GOT3 (cell line): ENCODE measurements at places on chromosomes 12 and 14.

DNA sequence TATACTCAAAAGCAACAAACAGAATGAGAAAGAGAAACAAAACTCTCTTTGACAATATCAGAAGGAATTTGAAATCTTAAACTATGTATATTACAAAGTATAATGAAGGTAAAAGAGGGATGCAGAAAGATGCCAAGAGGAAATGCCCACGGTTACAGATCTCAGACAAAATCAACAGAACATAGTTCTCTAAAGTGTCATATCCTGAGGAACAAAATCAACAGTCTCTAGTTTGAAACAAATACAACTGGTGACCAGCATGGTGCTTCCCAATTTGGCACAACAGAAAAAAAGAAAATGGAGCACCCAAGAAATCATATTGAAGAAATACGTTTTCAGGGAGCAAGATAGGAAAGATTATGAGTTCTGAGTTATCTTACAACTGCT lies 116.5 kb downstream of the METTL25 start:
- no peak for DNase-seq

- no peak for DNase-seq
These were observed 251.8 kb downstream of the APAF1 start for GRCh38 chr12:98896938-98897337.

DNA sequence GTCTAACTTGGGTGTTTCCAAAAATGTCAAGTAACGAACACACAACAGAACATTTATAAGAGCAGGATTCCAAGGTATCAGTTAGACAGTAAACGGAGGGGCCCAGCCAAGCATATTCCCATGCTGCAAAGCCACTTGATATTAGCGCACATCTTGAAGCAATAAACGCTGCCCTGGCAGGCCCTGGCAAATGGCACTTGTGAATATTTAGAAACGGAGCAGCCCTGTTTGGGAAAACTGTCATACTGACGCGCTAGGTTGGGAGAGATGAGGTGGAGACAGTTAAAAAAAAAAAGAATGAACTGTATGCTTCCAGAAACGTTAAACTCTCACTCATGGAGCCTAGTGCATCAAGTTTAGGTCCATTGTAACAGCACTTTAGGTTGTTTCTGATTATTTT lies 9.3 kb downstream of the DGLUCY start:
- DNase-seq, result no peak

DNA sequence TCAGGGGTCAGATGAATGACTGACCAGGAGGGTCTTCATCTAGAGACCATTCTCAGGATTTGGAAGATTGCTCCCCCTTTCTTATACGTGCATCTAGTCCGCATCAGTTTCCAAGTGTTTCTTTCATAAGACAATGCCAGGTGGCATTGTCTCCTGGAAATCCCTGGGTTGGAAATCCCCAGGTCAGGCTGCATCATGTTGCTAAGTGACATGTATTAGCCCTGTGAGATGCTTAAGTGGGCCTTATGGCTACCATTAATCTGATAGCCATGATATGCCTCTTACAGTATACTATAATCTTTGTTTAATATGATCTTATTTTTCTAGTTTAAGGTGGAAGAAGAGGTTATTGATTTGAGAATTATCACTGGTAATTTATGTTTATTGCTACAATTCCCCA lies 92.8 kb downstream of the DIO3 start:
- DNase-seq, result no peak

DNA sequence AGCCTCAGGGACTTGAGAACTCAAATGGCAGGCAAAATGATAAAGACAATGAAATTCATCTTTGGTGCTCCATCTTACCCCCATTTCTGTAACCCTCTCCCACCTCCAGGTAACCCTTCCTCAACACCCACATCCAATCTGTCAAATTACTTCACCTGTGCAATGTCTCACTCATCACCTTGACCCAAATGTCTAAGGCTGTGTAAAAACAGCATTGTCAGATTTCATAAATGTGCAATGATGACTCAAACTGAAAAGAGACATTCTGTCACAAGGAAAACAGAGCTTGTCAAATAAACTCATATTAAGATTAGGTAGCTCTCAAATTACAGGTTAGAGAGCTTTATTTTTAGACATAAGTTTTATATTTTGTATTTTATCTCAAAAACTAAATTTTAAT lies 19.9 kb upstream of the COCH start:
- DNase-seq, result no peak

DNA sequence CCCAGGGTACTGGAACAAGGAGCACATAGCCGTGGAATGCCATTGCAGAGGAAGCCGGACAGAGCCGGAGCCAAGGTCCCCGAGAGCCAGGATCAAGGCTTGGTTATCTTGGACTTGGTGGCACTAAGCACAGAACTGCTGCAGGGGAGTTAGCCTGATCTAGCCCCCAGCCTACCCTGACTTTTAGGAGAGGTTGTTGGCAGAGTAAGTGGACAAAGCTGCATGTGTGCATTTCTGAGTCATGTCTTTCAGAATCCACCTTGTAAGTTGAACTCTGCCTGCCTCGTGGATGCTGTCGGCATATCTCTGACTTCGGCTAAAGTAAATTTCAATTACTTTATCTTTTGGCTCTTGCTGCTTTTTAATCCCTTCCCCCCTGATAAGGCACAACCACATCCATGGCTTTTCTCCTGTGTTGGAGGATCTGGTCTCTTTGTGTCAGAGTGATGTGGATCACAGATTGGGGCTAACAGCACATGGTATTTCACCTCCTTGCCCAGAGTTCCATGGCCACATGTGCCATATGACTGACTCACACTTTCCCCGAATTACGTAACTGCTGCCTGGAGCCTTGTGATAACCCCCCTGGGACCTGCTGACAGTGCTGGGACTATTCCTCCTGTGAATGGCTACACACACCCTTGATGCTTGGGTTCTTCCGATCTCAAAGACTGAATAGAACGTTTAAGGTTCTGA lies 240.3 kb downstream of the EMP1 start:
- DNase-seq, result no peak

GRCh38 chr12:78420991-78421390 lies 443.6 kb upstream of the SYT1 start:
- no peak for DNase-seq

GRCh38 chr12:38625306-38625705 lies 280.1 kb downstream of the CPNE8 start:
- DNase-seq, result no peak

DNA sequence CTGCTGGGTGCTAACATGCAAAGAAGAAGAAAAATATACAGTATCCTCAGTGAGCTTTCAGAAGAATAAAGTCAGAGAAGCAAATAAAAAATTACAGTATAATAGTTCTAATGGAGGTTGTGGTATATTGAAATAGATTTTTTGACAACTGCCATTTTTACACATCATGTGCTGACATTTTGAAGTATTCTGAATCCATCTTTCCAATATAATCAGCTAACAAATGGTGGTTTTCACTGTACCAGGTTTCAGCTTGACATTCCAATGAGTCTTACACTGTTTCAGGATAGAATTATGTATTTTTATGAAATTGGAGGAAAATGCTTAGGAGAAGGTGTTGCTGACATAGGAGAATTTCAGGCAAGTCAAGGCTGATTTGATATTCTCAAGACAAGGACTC lies 26.3 kb upstream of the TBC1D30 start:
- no peak for DNase-seq

DNA sequence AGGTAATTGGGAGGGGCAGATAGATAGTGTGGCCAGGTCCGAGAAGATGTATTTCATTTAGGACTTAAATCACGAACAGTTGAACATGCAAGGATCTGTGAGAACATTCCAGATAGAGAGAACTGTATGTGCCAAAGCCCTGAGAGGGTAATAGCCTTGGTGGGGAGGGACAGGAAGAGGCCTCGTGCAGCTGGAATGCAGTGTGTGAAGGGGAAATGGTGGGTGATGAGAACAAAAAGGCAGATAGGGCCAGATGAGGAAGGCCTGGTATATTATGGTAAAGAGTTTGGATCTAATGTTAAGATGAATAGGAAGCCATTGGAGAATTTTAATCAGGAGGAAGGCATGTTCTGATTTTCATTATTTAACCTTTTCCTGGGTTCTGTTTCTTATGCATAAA lies 136.3 kb downstream of the TPH2 start:
- no peak for DNase-seq

DNA sequence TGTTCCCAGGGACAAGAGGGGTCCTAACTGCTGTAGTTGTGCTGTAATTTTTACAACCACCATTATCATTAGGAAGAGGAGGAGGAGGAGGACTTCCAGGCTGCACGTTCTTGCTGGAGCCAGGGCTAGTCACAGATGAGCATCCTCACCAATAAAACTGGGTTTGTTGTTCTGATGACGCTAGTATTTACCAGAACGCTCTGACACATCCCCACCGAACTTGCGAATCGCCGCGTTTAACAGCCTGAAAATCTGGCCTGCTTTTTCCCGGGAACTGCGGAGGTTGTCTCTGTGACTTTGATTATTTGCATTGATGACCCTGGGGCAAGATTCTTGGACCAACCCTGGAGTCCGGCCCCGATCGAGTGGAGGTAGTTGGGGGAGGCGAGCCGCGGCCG lies 10.2 kb downstream of the TBX5 start:
- no peak for DNase-seq

DNA sequence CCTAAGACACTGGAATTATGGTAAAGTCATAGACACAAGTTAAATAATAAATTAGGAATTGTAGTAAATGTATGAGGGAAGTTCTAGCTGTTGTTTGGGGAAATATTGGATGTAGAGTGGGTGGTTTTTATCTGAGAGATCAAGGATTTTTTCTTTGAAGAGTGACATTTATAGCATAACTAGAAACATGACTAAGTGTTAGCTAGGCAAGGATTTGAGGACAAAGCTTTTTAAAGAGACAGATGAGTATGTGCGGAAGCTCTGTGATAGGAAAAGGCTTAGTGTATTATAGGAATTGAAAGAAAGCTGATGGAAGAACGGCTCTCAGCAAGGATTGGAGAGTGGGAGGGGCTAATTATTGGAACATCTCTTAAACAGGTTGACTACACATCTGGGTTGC lies 24.5 kb downstream of the PDZRN4 start:
- no peak for DNase-seq

GRCh38 chr12:126734710-126735109 lies 1532.3 kb upstream of the TMEM132C start:
- DNase-seq, result no peak

DNA sequence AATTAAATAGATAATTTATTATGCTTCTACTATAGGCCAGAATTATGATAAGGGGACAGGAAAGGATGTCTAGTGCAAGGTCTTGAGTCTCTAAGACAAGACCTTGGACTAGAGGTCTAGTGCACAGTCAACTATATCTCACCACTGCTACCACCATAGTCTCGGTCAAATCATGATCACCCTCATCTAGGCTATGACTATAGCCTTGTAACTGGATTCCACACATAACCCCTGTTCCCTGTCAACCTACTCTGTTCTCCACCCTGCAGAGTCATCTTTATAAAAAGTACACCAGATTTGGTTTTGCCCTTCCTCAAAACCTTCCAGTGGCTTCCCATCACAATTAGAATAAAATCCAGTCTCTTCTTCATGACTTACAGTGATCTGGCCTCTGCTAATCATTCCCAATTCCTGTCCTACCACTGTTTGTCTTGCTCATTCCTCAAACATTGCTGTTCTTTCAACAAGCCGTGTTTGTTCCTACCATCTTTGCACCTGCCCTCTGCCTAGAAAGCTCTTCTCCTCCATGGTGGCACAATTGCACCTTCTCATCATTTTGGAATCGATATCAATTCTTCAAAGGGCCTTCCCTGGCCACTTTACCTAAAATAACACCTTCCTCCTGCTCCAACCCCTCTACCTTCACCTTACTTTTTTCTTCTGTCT lies 169.4 kb downstream of the FOXN3 start:
- no peak for DNase-seq

DNA sequence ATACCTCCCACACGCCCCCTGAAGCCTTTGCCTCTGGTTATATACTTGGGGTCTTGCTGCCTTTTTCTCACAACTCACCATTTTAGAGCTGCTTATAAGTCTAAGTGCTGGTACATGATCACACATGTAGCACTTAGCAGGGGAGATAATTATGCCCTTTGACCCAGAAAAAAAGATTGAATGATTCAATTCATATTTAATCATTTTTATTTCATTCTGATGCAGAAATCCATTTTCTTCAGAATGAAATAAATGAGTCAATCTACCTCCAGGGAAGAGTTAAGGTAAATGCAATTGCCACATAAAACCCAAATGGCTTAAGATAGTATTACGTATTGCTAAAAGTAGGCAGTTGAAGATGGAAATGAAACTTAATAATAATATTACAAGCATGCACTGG lies 414.6 kb upstream of the PRICKLE1 start:
- DNase-seq, result no peak

GRCh38 chr12:122035292-122035691 lies 13.6 kb downstream of the BCL7A start:
- DNase-seq, result no peak

- no peak for DNase-seq
These were observed 218.3 kb upstream of the CPNE8 start for GRCh38 chr12:39123580-39124253.

DNA sequence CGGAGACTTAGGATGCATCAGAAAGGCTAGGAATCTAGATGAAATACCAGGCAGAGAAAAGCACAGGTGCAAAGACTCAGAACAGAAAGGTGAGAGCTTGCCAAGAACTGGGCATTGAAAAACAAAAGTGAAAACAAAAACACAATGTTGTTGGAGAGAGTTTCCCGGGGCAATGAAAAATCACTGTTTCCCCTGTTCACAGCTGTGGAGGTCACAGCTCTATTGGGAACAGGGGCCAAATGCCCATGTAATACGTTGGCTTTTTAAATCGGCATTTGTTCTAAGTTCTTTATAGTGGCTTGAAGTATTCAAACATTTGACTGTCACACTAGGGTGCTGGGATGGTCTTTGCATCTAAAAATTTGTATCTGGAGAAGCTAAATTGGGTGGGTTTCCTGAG lies 108.3 kb downstream of the SLC15A4 start:
- DNase-seq, result no peak

- no peak for DNase-seq
These were observed 128.8 kb upstream of the TMEM132C start for GRCh38 chr12:128138125-128138524.

- DNase-seq, result no peak
These were observed 43.4 kb upstream of the LIMA1 start for GRCh38 chr12:50326590-50327284.

DNA sequence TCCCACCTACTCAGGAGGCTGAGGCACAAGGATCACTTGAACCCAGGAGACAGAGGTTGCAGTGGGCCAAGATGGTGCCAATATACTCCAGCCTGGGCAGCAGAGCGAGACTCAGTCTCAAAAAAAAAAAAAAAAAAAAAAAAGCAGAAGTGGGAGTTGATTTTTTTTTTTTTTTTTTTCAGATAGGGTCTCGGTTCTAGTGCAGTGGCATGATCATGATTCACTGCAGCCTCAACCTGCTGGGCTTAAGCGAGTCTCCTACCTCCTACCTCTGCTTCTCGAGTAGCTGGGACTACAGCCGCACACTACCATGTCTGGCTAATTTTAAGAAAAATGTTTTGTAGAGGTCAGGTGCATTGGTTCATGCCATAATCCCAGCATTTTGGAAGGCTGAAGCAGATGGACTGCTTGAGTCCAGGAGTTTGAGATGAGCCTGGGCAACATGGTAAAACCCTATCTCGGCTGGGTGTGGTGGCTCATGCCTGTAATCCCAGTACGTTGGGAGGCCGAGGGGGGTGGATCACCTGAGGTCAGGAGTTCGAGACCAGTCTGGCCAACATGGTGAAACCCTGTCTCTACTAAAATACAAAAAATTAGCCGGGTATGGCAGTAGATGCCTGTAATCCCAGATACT lies 16.3 kb upstream of the HSP90AA1 start:
- DNase-seq, result no peak
